ENCODE measurements at places on chromosomes 12 and 14. TPM values are rescaled to one million over a fixed set of nuclear protein-coding genes. Genes with fewer than 3 reads are reported as not detected.

CFL2 gene
- 49.0 TPM for total RNA-seq

CRIP1 gene
- 106 TPM for total RNA-seq

POTEG gene
- total RNA-seq = not detected

KLRF2 gene
- not detected for total RNA-seq

AMN gene
- total RNA-seq = 0.32 TPM

PLEKHG7 gene
- total RNA-seq = not detected

SERPINA1 gene
- 34.3 TPM for total RNA-seq

DCN gene
- 443 TPM for total RNA-seq

TMEM229B gene
- total RNA-seq = 5.5 TPM

COX8C gene
- not detected for total RNA-seq

MYBPC1 gene
- not detected for total RNA-seq

FOS gene
- 4,268 TPM for total RNA-seq

ADAM20 gene
- 4.6 TPM for total RNA-seq

NCOR2 gene
- total RNA-seq = 134 TPM

TPH2 gene
- not detected for total RNA-seq

TCL1B gene
- total RNA-seq = not detected

NAB2 gene
- total RNA-seq = 50.9 TPM

ZNF10 gene
- total RNA-seq = 3.8 TPM
